ENCODE measurements at places on chromosomes 5 and 9.
A peak's percentile ranks its signal among the peaks of the same experiment; 100 is the strongest.

GRCh38 chr9:37036776-37037502 lies 2.9 kb upstream of the PAX5 start:
- DNase-seq = peak; percentile 55

DNA sequence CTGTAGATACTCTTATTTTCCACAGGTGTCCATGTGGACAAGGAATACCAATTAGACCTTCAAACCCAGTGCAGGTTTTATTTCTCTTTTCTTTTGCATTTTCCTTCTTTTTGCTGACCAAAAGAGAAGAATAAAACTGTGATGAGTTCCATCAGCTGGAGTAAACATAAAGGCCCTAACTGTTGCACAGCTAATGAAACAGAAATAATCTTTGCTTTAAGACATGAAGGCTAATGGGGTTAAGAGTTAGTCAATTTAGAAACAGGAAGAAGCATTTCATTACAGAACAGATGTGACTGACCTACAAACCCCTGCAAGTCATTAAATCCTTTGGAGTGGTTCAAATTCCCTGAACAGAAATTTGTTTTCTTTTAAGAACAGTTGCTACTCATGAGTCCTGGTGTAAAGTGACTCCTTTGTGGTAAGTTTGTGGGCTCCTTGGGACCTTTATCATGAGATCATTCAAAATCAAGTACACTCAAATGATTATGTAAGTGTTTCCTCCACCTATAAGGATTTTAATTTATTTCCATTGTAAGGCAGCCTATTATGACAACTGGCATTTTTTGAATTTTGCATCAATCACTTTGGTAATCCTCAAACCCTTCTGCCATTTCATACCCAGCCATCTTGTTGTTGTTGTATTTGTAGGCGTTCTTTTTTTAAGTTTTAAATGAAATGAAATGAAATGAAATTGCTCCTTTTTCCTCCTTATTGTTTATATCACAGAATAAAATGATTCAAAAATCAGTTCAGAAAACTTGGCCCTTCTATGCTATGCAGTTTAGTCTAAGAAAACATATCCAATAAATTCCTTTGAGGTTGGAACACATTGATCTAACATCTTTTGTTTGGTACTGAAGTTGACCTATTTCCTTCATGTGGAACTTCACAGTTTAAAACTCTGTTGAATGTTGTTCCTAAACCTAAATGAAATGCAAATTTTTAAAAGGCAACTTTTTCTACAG lies 1.3 kb downstream of the MINAR2 start:
- no peak for DNase-seq

GRCh38 chr9:79263628-79264027 lies 308.1 kb upstream of the TLE4 start:
- DNase-seq = no peak

DNA sequence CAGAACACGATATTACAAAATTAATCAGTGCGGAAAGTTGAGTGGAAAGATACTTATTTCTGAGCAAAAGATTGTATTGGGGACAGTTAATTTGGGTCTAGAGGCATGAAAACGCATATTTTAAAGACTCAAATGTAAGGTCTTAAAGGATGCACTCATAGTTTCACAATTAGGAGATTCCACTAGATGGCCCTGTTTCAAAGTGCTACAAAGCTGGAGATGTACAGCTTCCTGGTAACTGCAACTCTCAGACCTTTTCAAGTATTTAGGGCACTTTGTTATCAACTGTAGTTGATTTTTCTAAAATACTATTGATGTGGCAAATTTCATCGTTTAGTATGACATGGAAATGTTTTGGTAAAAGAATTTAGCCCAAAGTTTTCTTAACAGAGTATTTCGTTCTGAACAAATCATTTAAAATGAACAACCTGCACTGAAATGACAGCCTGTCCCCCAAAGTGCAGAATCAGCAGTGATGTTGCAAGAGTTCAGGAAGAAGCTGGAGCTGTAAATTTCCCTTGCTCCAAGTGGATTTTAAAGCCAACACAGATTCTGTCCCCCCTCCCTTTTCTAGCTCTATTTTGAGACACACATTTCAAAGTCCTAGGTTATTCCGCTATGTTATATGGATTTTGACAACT lies 16.2 kb upstream of the NDUFB6 start:
- DNase-seq = peak; percentile 21

DNA sequence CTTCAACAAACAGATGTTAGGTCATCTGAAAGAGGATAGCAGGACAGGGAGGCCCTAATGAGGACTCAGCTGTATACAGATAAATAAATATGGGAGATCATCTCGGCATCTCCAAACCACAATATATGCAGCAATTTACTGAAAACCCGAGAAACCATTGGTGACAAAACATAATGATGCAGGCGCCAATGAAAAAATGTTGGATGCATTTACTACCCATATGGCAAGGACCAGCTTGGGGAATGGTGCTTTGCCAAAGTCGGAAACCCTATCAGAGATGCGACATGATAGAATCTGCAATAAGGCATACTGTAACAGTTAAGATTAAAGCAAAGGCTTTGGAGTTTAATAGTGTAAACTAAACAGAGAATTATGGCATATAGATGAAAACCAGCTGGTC lies 92.0 kb downstream of the SNCAIP start:
- no peak for DNase-seq

DNA sequence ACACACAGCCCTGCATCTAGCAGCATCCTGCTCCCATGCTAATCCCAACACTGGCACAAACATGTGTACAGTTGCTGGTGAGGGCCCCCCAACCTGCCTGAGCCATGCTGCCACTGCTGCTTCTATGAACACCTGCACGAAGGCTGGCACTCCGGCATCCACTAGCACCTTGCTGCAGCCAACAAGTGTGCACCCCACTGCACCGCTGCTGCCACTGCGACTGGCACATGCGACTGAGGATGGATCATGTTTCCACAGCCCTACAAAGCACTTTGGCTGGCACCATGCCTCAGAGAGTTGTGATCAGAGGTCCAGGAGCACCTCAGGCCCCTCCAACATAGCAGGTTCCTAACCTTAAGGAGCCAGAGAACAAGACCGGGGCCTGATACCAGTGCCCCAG lies 7.8 kb upstream of the PDCD1LG2 start:
- no peak for DNase-seq

GRCh38 chr5:180618829-180619562 lies 27.7 kb upstream of the SCGB3A1 start:
- DNase-seq = peak; percentile 35

DNA sequence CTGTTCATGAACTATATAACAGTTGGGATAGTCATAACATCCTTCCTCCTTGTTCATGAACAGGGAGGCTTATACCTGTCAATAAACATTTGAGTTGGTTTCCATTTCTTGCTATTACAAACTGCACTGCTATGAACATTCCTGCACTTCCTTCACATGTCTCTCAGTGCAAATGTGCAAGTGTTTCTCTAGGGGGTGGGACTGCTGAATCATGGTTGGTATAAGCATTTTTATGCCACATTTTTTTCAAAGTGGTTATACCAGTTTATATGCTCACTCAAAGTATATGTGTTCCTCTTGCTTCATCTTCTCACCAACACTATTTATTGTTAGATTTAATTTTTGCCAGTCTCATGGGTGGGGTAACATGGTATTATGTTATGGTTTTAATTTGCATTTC lies 25.8 kb upstream of the TPD52L3 start:
- no peak for DNase-seq

DNA sequence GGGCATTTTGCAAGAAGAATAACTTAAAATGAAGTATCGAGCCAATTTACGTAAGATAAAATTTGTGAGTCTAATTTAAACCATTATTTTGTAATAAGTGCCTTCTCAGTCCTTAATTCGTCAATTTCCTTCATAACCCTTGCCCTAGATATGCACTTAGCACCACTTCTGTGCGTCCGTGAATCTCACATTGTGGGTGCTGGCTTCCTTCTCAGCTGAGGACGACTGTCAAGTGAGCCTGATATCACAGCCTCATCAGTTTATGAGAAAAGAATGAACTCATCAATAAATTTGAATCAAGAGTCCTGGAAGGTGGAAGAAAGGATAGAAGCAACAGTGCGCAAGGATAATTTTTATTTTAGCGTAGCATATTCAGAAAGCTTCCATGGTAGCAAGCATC lies 64.5 kb downstream of the MARCHF11 start:
- DNase-seq = no peak

DNA sequence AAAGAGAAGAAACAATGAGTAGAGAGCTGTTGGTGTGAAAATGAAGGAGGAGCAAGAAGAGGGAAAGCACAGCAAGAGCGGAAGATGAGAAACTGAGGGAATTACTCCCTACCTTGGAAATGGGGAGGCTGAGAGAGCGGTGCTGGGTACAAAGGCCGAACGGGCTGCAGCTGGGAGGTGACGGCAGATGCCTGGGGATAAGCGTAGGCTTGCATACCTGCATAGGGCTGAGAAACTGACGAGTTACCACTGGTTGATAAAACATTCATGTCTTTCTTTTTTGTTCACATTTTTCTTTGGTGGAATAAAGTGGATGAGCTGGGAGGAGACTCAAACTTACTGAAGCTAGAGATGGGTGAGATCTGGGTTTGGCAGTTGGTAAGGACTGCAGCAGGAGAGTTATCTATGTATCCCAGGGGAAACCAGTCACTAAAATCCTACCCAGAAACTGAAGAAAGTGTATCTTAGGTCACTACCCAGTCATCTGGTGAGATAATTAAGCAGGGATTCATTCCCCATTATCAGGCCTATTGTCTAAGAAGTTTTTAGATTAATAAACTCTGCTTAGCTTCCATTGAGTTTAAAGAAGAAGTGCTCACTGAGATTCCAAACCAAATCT lies 34.8 kb downstream of the FKBP15 start:
- no peak for DNase-seq

DNA sequence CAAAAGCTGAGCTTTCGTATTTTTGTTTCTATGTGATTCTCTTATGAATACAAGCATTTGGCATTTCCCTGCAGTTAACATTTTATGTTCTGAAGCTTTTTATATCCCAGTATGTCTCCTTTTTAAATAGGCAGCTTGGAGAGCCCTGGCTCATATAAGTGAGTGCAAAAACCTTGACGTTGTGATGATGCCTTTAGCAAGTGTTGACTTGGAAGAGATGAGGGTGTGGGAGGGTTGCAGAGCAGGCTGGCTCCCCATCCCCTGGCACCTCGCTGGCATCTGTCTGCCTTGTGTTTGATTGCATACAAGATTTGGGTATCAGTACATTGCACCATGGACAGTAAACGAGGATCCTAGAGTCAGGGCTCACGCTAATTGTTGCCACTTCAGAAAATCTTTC lies 42.1 kb upstream of the DIRAS2 start:
- no peak for DNase-seq

GRCh38 chr5:154793599-154794524 lies 38.7 kb downstream of the LARP1 start:
- no peak for DNase-seq

DNA sequence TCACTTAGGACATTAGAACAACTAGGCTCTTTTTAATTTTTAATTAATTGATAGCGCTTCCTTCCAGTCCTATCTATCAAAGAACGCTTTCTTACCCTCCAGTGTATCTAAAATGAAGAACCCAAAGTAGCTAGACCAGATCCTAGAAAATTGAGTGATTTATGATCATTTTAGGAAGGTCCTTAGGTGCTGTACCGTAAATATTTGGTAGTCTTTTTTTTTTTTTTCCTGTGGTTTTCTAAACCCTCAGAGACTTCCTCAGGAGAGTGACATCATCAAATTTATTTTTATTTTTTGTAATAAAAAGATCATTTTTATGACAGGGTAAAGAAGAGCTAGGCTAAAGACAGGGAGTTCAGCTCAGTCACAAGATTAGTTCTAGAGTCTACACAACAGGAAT lies 197.4 kb downstream of the WDR70 start:
- no peak for DNase-seq

DNA sequence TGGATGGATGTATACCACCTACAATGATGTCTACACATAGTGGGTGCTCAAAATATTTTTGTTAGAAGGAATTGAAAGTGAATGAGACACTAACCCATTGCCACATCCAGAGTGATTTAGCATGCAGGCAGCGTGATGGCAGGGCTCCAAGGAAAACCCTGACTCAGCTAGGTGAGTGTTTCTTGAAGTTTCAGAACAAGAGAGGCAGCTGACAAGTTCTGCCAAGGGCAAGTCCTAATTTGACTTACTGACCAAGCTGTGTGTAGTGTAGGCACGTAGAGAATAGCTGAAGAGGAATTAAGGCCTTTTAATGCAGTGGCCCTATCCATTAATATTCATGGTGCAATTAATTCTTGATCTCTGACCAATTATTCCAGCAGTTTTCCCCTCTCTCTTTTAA lies 107.8 kb upstream of the ATP10B start:
- no peak for DNase-seq

DNA sequence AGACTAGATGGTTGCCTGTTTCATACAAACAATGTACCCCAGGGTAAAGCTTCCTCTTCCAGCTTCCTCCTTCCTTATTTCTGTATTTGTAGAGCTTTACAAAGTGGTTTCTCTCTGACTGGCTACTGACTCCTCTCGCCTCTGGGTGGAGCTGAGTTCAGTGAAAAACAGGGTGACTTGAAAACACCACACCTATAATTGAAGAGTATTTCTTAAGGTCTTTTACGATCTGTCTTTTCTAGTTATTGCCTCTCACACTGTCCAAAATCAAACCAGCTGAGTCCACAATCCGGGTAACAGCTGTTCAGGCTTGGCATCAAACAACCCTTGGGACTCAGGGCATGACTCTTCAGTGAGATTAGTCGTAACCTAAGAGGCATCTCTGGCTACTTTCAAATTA lies 200.4 kb downstream of the ARRDC3 start:
- no peak for DNase-seq

DNA sequence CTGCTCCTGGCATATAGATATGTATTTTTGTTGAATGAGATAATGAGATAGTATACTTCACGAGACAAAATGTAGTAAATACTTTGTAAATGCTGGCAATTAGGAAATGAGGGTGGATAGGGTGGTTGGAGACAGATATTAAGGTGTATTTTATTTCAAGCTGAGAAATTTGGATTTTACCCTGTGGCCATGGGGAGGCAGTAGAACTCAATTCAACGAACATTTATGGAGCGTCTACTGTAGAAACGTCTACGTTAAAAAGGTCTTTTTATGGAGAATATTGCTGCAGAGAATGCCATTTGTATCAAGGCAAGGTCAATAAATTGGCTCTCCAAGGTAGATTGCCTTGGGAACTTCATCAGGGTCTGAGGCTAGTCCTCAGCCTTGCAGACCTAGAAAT lies 21.5 kb upstream of the RALGPS1 start:
- DNase-seq = no peak

DNA sequence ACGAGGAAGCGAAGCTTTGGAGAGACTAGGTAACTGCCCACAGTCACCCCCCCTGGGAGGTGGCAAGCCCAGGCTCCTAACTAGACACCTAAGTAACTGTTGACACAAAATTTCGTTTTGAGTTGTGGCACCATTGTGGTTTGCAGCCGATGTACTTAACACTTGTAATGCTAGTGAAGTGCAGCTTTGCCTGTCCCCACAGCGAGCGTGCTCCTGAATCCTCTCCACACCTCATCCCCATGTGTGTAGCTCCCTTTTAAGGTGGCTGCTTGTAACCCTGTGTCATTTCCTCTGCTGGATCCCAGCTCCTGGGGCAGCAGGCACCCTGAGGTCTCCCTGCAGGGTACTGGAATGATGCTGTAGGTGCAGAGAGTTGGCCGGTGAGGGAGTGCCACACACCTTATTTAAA lies 114.9 kb downstream of the TRIO start:
- DNase-seq = no peak
